ENCODE measurements at places on chromosomes 4 and X. TPM values are rescaled to one million over a fixed set of nuclear protein-coding genes. Genes with fewer than 3 reads are reported as not detected.
A peak's percentile ranks its signal among the peaks of the same experiment; 100 is the strongest.

GRCh38 chr4:166741742-166742141 lies 492.6 kb downstream of the SPOCK3 start:
- no peak for DNase-seq

The GLRA2 gene
- total RNA-seq: not detected

- peak; percentile 21 for DNase-seq
Observed at GRCh38 chr4:128823025-128823661, 13.6 kb downstream of the JADE1 start.

DNA sequence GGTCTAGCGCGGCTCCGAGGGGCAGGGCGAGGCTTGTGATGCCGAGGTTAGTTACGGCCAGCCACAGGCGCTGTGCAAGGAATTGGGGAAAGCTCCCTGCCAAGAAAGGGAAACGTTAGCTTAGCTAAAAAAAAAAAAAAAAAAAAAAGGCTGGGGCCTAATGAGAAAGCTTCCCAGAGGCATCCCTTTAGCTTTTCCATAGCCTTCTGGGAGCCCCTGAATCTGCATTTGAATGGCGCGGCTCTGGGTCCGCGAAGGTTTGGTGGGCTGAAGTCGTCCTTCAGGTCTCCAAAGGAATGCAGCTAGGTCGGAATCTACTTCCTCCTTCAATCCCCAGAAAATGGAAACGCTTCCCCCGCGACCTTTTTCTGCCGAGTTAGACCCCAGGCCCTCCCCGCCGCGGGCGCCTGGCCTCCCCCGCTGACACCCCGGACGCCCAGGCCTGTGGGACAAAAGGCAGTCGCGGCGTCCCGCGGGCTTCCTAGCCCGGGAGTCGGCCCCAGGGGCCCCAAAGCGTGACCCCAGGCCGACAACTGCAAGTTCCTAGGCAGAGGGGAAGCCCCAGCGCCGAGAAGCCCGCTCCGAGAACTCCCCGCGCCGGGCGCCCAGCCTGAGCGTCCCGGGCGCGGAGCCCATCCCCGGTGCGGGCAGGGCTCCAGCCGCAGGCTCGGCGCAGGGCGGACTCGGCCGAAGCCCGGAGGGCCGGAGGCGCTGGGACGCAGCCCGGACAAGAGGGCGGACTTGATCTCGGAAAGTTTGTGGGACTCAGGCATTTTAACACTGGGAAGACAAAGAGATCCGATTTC lies 605 bp upstream of the FAT1 start:
- DNase-seq: no peak

DNA sequence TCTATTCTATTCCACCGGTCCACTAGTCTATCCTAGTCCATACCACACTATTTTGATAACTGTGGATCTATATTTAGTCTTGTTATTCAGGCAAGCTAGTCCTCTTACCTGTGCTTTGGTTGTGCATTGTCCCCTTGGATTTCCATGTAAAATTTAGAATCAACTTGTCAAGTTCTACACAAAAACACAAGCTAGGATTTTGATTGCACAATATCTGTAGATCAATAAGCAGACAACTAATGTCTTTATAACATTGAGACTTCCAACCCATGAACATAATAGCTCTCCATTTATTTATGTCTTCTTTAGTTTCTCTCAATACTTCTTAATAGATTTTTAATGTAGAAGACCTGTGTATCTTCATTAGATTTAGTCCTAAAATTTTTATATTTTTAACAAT lies 10.2 kb upstream of the BBS12 start:
- DNase-seq: no peak

DNA sequence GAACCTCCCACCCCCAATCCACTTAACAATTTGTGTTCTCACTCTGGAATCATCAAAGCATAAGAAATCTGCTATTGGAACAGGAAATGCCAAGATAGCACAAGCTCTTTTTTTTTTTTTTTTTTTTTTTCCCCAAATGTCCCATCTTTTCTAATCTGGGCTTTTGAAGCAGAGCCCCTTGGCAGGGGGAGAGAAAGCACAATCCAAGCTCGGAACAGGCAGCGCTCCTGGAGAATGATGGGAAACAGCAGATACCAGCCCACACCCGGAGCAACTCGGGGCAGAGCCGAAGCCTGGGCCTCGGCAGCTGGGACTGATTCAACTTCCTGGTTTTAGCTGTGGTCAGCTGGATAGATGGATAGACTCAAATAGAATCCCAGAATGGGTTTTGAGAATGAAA lies 235.1 kb downstream of the QDPR start:
- no peak for DNase-seq

DNA sequence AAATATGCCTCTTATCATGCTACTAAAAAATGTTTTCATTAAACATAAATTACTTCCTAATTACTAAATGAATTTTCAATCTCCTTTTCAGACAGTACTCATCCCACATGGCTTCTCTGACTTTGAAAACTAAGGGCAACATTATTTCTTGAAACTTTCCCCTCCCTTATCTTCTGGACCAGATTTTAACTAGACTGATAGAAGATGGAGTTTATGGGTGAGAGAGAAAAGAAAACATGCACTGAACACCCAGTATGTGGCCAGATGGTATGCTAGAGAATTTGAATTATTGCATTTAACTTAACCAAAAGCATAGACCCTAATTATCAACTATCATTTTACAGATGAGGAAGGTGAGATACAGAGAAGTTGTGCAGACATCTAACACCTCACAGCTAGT lies 16.8 kb downstream of the CNOT6L start:
- DNase-seq: no peak

DNA sequence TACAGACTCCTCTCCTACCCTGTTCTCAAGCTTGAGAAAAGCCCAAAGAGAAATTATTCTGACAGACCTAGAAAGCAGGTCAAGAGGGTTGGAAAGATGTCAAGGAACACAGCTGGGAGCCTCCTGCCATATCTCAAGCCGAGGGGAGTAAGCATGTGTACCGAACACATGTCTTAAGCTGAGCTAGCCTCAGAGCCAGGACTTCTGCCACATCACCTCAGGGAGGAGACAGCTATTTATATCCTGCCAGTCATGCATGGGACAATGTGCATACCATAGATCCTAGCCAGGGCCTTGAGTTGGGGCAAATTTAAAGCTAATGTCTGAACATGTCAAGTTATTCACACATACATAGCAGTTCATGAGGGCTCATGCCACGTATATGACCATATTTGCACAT lies 11.8 kb downstream of the TMEM31 start:
- DNase-seq: no peak

The GAB1 gene
- total RNA-seq: 3.8 TPM

The CENPI gene
- 15.3 TPM for total RNA-seq

- no peak for DNase-seq
Observed at GRCh38 chr4:80578001-80578400, 242.5 kb downstream of the CFAP299 start.

The SPANXN5 gene
- total RNA-seq: not detected

DNA sequence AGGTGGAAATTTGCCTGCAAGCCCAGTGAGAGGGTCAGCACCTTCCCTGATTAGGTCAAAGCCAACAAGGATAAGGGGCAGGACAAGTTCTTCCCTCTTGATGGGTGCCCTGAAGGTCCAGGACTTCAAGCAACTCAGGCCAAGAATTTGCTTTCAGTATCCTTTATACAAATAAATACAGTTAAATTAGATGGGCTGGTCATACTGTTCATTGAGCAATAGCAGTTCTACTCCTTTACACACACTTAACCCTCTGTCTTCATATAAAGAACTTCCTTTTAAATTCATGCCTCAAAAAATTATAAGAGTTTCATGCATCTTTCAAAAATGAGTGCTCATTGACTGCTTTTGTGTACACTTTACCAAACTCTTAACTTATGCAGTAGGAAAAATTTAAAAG lies 392.0 kb downstream of the SPRY1 start:
- DNase-seq: no peak

DNA sequence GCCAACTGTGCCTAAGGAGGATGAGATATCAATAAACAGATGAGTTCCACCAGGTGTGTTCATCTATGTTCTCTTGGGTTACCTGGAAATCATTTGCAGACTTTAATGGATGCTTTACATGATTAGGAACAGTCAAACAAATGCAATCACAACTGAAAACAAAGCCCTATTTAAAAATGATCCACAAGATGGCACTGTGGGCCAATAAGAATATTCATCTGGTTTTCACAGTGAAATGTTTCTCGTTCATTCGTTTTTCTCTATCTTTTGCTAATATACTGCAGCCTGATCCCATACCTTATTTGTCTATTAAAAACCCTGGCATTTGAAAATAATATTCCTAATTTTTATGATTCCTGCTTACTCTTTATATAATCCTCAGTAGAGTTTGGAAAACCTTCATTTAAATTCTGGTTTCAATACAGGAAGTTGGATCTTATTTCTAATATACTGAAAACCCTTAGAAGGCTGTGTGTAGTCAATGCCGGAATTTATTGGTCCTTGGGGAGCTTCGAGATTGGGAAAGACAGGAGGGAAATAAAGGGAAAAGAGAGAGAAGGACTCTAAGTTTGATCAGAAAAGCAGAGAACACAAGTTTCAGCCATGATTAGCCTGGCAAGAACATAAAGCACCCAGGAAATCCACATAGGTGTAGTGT lies 63.8 kb upstream of the TAPT1 start:
- DNase-seq: peak; percentile 7

DNA sequence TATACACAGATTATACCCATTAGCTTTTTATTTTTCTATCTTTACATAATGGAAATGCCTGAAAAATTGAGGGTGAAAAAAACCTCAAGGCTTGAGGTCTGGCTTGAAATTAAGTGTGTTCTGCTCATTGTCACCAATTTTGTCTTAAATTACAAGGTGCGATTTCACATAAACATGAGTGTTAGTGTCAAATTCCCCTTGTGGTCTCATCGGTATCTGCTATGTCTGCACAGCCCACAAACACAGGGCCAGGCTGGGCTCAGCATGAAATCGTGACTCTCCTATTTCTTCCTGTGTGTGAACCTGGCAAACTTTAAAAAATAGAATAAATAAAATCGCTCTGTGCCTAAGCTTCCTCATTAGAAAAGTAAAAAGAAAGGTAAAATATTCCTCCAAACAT lies 109.1 kb downstream of the CRLF2 start:
- DNase-seq: no peak

GRCh38 chr4:112330921-112331320 lies 33.8 kb downstream of the ALPK1 start:
- DNase-seq: no peak

The SLC4A4 gene
- total RNA-seq: 0.30 TPM

- no peak for DNase-seq
Observed at GRCh38 chr4:69977582-69977981, 12.1 kb upstream of the CSN2 start.

DNA sequence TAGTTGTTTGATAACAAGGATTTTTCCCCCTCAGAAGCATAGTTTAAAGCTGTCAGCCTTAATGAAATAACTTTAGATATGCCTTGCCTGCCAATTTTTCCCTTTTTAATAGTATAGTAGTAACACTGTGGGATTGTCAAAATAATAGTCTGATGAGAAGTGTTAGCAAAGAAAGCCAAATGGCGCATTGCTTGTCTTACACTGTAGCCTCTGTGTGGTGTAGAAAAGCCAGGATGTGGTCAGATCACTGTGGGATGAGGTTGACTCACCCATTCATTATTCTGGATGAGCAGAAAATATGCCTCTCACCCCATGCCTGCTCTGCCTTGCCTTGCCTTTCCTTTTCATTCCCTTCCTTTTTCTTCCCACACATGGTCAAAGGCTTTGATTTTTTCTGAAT lies 257.8 kb upstream of the NRK start:
- no peak for DNase-seq
